ENCODE measurements at places on chromosomes 3 and 15.

GRCh38 chr3:71107926-71108325 is 475.6 kb downstream of the FOXP1 start:
- no peak for DNase-seq

GRCh38 chr3:87175732-87176131 is 51.4 kb upstream of the CHMP2B start:
- no peak for DNase-seq

- no peak for DNase-seq
Observed at GRCh38 chr3:141275973-141276372, 44.3 kb downstream of the PXYLP1 start.

- DNase-seq, result no peak
Observed at GRCh38 chr3:126538966-126539365, 15.0 kb downstream of the CHST13 start.

DNA sequence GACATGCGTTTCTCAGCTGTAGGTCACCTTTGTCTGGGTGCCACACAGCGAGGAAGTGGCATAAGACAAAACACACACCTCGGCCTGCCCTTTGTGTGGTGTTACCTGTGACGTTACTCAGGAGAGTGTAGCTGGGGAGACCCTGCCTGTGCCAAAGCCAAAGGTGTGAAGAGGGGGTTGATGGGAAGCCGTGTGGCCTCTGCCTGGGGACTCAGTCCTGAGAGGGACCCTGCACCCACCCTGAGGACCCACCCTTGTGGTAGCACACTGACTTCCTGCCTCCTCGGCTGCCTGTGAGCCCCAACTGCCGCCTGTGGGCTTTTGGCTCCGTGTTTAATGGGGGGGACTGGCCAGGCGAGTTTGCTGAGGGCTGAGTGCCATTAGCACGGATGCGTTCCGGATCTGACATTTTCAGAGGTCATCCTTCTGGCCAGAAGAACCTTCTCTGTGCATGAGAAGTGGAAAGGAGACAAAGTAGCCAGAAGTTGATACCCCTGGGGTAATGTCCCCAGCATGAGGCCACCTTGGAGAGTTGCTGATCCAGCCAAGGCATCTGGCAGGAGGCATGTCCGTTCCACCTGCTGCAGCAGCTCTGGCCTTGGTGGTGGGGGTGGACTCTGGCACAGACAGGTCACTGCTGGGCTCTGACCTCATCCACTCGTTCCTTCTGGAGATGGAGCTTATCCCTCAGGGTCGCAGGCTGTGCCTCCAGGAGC is 51.8 kb upstream of the FURIN start:
- no peak for DNase-seq

DNA sequence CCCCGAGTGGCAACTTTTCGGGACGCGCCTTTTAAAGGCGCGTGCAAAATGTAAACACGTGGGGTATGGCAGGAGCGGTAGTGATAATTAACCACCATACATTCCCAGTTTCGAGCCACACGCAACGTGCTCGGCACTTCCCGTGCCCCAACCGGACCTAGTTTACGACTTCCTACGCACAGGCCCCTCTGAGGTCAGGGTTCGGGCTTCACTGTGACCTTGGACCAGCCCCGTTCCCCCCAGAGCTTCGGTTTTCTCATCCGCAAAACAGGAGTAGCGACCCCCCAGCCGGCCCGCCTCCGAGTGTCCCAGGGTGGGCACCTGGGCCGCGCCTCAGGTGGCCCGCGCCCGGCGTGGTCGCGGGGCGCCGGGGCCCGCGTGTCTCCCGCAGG is 451 bp downstream of the CHCHD4 start:
- DNase-seq, result no peak

DNA sequence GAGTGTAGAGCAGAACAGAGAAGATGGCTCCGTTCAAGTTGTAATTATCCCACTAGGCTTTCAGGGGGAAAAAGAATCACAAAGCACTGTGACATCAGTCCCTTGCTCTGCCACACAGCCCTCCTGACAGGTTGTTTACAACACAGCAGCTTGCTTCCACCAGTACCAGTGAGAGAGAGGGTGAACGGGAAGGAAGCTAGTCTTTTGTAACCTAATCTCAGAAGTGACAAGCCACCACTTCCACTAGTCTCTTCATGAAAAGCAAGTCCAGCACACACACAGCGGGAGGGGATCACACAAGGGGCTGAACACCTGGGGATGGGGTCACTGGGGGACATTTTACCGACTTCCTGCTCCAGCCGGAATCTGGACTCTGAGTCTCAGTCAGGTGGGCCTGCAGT is 86.3 kb downstream of the FAM81A start:
- no peak for DNase-seq

DNA sequence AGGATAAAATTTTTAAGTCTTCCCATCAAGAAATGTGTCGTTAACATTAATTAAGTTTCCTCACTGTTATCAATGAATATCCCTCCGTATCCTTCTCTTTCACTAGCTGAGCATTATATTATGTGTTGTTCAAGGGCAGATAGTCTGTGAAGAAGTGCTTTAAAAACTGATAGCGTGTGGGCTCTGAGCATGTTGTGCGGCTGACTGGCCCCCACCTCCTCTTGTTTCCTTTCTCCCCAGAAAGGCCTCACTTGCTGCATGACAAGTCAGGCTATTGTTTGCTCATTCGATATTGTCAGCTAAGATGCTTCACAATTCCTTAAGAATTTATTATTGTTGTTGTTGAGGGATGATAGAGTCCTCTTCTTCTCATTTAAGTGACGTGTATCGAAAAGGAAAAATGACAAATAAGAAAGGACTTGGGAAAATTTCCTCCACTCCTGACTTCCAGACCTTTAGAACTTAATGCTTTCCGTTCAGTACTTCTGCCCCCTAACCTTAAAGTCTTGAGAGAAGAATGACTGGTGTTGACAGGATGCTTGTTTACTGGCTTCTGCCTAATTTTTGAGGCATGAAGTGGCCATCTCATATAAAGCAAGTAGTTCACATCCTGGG is 298.3 kb downstream of the LPP start:
- DNase-seq, result no peak

- DNase-seq, result no peak
Observed at GRCh38 chr15:38260077-38260476, 7.4 kb downstream of the SPRED1 start.

DNA sequence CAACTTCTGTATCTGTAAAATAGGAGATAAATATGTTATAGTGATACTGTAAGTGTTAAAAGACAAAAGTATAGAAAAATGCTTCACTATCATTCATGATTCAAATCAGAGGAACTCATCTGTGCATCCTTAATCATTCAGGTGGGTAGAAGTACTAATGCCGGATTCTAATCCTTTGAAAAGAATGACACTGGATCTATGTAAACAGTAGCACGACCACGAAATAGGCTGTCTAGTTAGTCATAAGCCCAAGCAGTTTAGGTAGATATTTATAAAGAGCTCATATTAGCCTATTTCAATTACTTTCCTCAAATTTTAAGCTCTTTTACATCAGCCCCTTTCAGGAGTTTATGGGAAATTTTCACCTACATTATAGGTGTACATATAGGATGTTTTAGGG is 437.9 kb downstream of the SOX2 start:
- no peak for DNase-seq

DNA sequence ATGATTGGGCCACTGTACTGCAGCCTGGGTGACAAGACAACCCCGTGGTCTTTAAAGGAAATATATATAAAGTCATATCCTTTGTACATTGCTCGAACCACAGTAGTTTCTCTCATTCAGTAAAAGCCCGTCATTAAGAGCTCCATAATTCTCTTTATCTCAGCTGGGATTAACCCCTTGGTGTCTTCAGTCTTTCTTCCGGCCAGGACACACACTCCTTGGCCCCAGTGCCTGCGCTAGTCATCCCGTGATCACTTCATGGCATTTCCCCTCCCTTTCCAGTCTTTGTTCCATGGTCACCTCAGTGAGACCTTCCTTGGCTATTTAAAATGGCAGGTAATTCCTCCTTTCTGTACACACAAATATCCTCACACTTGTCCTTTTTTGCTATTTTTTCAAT is 3.3 kb downstream of the RPL35A start:
- DNase-seq, result no peak

DNA sequence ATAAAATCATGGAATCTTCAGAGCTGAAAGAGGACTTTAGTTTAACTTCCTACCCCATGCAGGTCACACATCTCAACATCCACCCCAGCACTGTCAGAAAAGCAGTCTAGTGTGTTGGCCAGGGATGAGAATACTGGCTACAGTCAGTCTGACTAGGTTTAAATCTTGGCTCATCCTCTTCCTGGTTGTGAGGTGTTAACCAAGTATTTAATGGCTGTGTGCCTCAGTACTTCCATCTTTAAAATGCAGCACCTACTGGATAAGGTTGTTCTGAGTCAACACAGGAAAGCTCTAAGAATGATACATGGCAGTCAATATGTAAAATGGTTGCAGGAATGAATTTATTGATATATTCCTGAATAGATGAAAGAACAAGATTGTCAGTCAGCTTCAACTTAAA is 3.1 kb downstream of the CFAP44 start:
- no peak for DNase-seq

DNA sequence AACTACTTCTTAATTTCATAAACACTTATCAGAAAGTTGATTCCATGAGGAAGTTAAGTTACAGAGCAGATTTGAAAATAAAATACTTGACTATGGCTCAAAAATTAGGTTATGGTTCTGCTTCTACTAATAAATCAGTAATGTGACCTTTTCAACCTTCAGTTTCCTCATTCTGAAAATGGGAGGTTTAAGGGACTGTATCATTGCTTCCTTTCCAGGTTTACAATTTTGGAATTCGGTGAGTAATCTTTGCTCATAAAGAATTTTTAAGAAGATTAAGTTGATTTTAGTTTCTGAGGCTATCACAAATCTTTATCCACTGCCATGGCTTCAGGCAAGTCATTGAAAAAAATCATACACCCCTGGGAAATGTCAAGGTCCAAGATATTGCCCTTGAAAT is 1061.2 kb downstream of the DIPK2A start:
- DNase-seq, result no peak

DNA sequence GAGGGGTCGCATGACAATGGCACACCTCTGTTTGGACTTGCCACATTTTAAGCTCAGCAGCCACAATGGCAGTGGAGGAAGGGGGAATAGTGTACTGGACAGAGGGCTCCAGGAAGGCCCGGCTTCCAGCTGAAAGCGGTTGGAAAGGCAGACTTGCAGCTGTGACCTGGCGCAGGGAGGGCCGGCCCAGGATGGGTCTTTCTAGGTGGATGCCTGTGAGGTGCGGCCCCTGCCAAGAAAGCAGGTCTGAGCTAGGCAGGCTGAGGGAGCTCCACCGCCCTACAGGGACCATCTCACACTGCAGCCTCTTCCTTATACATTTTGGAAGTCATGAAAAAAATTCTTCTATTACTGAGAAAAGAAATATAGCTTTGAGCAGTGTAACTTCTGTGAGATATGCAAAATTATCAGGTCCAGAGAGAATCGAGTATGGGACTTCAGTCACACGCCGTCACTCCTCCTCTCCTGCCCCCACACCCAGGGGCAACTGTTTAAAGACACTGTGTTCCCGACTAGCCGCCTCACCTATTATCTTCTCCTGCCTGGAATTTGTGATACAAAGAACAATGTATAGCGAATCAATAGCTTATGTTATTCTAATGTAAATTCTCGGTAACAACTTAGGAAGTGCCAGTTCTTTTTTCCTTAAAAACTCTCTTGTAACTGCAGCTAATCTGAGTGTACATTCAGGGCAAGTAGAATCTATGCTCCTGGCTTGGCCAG is 331.0 kb downstream of the OCA2 start:
- no peak for DNase-seq

GRCh38 chr15:93041159-93041547 is 47.9 kb downstream of the RGMA start:
- DNase-seq, result no peak

- DNase-seq, result no peak
Observed at GRCh38 chr3:122168044-122168443, 15.4 kb upstream of the CASR start.

- DNase-seq, result no peak
Observed at GRCh38 chr15:81336568-81336967, 12.6 kb upstream of the STARD5 start.

- no peak for DNase-seq
Observed at GRCh38 chr15:90588427-90588826, 58.7 kb downstream of the CRTC3 start.

DNA sequence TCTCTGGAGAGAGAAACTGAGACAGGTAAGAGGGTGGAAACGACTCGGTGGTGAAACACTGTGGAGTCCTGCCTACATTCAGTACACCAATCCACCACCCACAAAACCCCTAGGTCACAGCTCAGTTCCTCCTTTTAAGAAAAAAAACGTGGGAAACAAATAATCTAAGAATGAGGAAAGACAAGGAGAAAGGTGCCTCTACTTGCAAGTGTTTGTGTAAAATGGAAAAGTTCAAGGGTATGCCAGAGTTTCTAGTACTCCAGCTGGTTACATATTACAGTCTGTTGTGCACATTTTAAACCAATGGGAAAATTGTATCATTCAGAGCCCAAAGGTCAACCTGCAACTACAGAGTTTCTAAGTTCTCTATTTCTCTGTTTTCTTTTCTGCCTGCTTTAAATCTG is 32.2 kb downstream of the HGD start:
- no peak for DNase-seq

DNA sequence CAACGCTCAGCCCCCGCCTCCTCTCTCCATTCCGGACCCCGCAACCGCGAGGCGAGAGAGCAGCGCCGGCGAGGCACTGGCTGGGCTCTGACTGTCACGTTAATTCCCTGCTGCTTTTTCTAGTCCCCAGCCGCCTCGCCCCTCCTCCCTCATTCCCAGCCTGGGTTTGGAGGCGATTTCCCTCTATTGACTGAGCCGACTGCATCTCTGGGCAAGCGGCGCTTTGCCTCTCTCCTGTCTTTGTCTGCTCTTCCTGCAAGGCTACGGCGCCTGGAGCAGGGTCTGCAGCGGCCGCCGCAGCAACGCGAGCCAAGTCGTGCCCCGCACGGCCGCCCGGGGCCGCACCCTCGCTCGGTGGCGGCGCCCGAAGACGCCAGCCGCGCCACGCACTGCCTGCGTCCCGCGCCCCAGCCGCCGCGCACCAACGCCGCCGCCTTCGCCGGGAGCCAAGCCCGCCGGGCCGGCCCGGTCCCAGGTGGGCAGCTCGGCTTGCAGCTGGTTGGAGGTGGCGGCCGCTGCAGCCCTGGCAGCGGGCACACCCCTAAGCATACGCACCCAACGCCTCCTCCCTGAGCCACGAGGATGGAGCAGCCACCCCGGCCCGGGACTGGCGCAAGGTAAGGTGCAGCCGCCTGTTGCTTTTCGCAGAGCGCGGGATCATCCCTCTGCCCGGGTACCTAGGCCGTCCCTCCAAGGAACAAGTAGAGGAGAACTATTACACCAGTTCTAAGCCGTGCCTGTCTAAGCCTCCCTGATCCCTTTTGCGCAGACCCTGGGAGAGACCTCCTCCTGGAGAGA is at the start of gene LRRC3B:
TSS of gene LRRC3B (plus strand) at position 152 of the 798 bp plus-strand sequence. CDS start 86,901 bp downstream, outside the sequence.
- DNase-seq, result no peak

DNA sequence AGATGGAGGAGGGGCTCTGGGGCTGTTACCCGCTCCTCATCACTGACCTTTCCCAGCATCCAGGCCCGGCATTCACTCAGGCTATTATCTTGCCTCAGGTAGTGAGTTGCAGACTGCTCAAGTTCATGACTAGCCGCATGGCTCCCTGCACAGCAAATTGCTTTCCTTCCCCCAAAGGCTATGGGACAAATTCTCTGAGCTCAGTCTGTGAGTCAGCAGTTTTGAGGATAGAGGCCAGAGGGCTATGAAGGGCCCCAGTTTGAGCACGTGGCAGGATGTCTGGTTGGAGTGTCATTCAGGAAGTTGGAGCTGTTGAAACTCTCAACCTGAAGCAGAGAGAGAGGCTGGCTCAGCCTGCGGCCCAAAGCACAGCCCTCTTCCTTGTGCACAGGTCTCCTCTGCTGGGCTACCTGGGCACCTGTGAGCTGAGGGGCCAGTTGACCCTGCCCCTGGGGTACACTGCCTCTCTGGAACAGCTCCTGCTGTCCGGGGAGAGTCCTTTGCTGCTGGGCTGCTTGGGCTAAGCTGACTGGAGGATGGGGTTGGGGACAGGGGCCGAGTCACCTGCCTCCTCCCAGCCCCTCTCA is 7.9 kb downstream of the FAH start:
- no peak for DNase-seq

Measured in activated naive CD4-positive, alpha-beta T cell treated with anti-CD3 and anti-CD28 coated beads, Interleukin-2, amount 50 U/mL, for 72 hours (primary cell).